HepG2 (cell line): ENCODE measurements at places on chromosomes 7 and 10. TPM values are rescaled to one million over a fixed set of nuclear protein-coding genes. Genes with fewer than 3 reads are reported as not detected.

Gene GNAT3
- total RNA-seq: not detected in 2 replicates

Gene DRGX
- total RNA-seq: not detected in 2 replicates

Gene DYNC1I1
- 0.08 TPM in 1 of 2 replicates, not detected in the other for total RNA-seq

Gene WIPF3
- total RNA-seq: 0.06 TPM in 1 of 2 replicates, not detected in the other

Gene SH3PXD2A
- total RNA-seq: 11.3 and 11.9 TPM in 2 replicates

Gene SLC35B4
- total RNA-seq: 10.8 and 17.1 TPM in 2 replicates

Gene SPDYE5
- total RNA-seq: not detected in 2 replicates

Gene FHIP2A
- 8.3 and 9.0 TPM in 2 replicates for total RNA-seq

Gene GPC2
- total RNA-seq: 0.10 and 0.64 TPM in 2 replicates

Gene ADCY1
- total RNA-seq: 0.80 and 1.5 TPM in 2 replicates

Gene PPP1R3A
- not detected in 2 replicates for total RNA-seq

Gene C7orf57
- total RNA-seq: not detected in 2 replicates

Gene PDE1C
- total RNA-seq: not detected in 2 replicates

Gene SCART1
- 0.32 and 0.46 TPM in 2 replicates for total RNA-seq

Gene POM121L12
- not detected in 2 replicates for total RNA-seq

Gene ANKRD7
- total RNA-seq: not detected in 2 replicates

Gene C10orf62
- 0.28 and 1.6 TPM in 2 replicates for total RNA-seq

Gene OR2A12
- not detected in 2 replicates for total RNA-seq

Gene ACTR3C
- 4.1 and 7.5 TPM in 2 replicates for total RNA-seq

Gene BLNK
- not detected in 2 replicates for total RNA-seq
